ENCODE measurements at places on chromosomes 3 and 15. TPM values are rescaled to one million over a fixed set of nuclear protein-coding genes. Genes with fewer than 3 reads are reported as not detected.

PCLAF gene
- total RNA-seq, result 18.3 TPM

CCDC54 gene
- not detected for total RNA-seq

TSEN2 gene
- total RNA-seq, result 13.4 TPM

ZNF660 gene
- total RNA-seq, result 0.16 TPM

FAM3D gene
- total RNA-seq, result 134 TPM

SCAANT1 gene
- not detected for total RNA-seq

MON1A gene
- 8.5 TPM for total RNA-seq

TRPC1 gene
- 0.84 TPM for total RNA-seq

NPAP1 gene
- not detected for total RNA-seq

NR2E3 gene
- 0.56 TPM for total RNA-seq

GRK7 gene
- not detected for total RNA-seq

NKTR gene
- total RNA-seq, result 25.4 TPM

CHDH gene
- total RNA-seq, result 1.6 TPM

PSTPIP1 gene
- total RNA-seq, result 1.3 TPM

CFAP100 gene
- total RNA-seq, result not detected

C15orf61 gene
- 2.8 TPM for total RNA-seq

MRAS gene
- total RNA-seq, result 1.6 TPM

SLC2A2 gene
- total RNA-seq, result not detected

GJD2 gene
- not detected for total RNA-seq

CCDC33 gene
- total RNA-seq, result 0.32 TPM

HCLS1 gene
- 5.1 TPM for total RNA-seq

P2RY13 gene
- total RNA-seq, result 0.28 TPM

UACA gene
- 33.4 TPM for total RNA-seq

DUOXA2 gene
- total RNA-seq, result 10.4 TPM

MKRN3 gene
- 2.5 TPM for total RNA-seq

TRH gene
- not detected for total RNA-seq

MAP6D1 gene
- 2.0 TPM for total RNA-seq

OSBPL10 gene
- 29.1 TPM for total RNA-seq

CCR5 gene
- 0.28 TPM for total RNA-seq

GRM7 gene
- total RNA-seq, result not detected

TWF2 gene
- 37.4 TPM for total RNA-seq

PLXND1 gene
- 15.8 TPM for total RNA-seq

SERPINI2 gene
- not detected for total RNA-seq

STAC gene
- total RNA-seq, result 0.08 TPM

ITIH1 gene
- total RNA-seq, result 0.12 TPM

CCK gene
- total RNA-seq, result 0.24 TPM

ZIC1 gene
- total RNA-seq, result 0.36 TPM

CACNA1D gene
- 0.52 TPM for total RNA-seq

CSK gene
- total RNA-seq, result 77.1 TPM

SST gene
- not detected for total RNA-seq

MCF2L2 gene
- total RNA-seq, result 0.72 TPM

TM6SF1 gene
- total RNA-seq, result 0.48 TPM

ISL2 gene
- total RNA-seq, result not detected

CELSR3 gene
- total RNA-seq, result 0.88 TPM

CHRM5 gene
- total RNA-seq, result not detected

NR1I2 gene
- not detected for total RNA-seq

NTRK3 gene
- 1.00 TPM for total RNA-seq

All from esophagus mucosa (tissue), 1 donor.